WTC11 (cell line): ENCODE measurements at places on chromosomes 16 and 17. TPM values are rescaled to one million over a fixed set of nuclear protein-coding genes. Genes with fewer than 3 reads are reported as not detected.

The TEX14 gene
- 0.76 to 1.4 TPM (median 1.3 TPM) in 3 replicates for total RNA-seq

DNA sequence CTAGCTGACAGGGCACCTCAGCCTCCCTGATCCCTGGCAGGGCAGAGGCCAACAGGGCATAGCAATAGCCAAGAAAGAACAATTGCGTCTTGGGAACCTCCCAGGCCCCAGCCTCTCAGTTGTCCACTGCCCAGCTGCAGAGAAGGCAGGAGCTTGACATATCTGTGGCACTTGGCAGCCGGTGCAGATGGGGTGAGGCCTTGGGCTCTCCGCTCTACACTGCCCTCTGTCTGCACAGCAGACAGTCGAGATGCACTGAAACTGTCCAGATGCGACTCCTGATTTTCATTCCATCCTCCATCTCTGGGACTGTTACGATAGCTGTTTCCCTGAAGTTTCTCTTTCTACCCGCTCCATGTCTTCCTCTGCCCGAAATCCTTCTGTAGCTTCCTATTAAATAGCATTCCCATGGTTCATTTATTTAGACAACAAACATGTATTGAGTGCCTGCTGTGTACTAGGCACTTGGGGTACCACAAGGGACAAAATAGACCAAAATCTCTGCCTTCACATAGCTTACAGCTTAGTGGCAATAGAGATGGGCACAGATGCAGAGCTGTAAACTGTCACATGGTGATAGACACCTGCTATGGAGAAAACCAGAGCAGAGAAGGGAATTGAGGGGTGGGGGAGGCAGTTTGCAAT lies 3.3 kb downstream of the POLR3E start:
- peaks cover 17% of the 10 kb centered on the region for H3K36me3 ChIP-seq
- peak overlapping the region; percentile 76 for H3K27ac ChIP-seq

The MAF gene
- 3.7 to 6.6 TPM (median 4.6 TPM) in 3 replicates for total RNA-seq

DNA sequence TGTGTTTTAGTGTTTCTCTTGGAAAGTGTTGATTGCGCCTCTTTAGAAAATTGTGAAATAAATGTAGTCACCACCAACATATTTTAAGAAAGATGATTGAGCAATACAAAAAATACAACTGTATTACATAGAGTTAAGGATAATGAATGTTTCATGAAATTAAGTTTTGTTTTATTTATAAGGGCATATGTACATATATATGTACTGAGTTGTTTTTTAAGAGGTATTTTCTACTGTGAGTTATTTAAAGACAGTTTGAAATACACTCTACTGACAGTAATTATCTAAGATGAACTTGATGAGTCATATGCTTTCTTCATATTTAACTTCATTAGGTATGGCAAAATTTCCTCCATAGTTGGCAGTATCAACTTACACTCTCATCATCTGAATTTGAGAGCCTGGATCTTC lies 411.7 kb downstream of the HS3ST3B1 start:
- H3K4me3 ChIP-seq = no peak overlapping the region
- DNase-seq = no peak
- no peak overlapping the region for H3K27ac ChIP-seq
- H3K4me1 ChIP-seq = no peaks in the 10 kb centered on the region
- H3K27me3 ChIP-seq = no peaks in the 10 kb centered on the region

DNA sequence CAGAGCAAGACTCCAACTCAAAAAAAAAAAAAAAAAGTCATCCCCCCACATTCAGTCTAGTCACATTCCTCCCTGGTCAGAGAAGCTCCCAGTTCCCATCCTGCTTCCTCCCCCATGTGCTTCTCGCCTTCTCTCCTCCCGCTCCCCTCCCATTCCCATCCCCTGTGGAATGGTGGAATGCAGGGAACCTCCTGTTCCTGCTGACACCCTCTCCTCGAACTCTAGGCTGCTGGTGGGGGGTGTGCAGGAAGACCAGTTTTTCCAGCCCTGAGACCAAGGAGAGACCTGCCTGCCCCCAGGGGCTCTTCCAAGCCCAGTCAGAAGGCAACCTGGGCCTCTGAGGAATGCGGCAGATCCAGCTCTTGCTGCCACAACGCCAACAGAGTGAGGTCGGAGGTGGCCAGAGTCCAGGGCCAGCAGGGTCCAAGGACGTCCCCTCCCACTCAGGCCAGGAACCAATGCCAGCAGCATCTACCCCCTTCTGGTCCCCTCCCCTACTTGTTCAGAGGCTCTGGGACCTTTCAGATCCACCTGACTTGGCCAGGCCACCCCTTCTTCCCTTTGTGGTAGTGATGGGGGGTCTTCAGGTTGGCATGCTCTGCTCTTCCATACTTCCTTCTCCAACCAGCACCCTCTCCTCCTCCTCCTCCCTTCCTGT lies 39.3 kb upstream of the TAC4 start:
- peaks cover 24% of the 10 kb centered on the region for H3K4me1 ChIP-seq
- peak overlapping the region; percentile 71; the same call in 1 of the 2 replicates for H3K27ac ChIP-seq
- DNase-seq = peak; percentile 56

DNA sequence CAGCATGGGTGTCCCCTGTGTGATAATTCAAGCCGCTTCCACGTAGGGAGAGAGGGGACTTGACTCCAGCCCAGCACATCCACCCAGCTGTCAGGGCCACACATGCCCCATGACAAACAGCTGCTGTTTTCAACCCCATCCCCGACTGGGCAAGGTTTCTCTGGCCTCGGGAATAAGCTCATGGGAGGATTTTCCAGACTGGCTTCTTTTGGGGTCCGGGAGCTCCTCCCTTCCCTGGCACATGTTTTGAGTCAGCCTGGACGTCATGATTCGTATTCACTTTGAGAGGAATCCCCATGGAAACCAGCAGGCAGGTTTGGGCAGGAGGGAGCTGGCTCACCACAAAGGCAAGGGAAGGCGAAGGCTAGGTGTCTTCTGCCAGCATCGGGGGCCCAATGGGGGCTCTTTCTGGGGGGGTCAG lies 156.4 kb downstream of the CMIP start:
- no peak for DNase-seq
- no peaks in the 10 kb centered on the region for H3K36me3 ChIP-seq
- no peak overlapping the region for H3K4me3 ChIP-seq
- no peak overlapping the region for H3K27ac ChIP-seq
- H3K27me3 ChIP-seq = no peaks in the 10 kb centered on the region

- peaks cover 14% of the 10 kb centered on the region for H3K27me3 ChIP-seq
- no peaks in the 10 kb centered on the region for H3K36me3 ChIP-seq
- H3K4me3 ChIP-seq = no peak overlapping the region
- H3K27ac ChIP-seq = no peak overlapping the region
- peak; percentile 8 for DNase-seq
- H3K4me1 ChIP-seq = peaks cover 40% of the 10 kb centered on the region
Measured at GRCh38 chr16:77499373-77500285, 64.8 kb upstream of the ADAMTS18 start.

The ALOX15B gene
- total RNA-seq = 0.22 to 0.87 TPM (median 0.73 TPM) in 3 replicates

The SYNGR2 gene
- total RNA-seq = 47.7 to 50.3 TPM (median 50.2 TPM) in 3 replicates

The SECTM1 gene
- total RNA-seq = 0.14 to 0.57 TPM (median 0.22 TPM) in 3 replicates

GRCh38 chr16:87780385-87780989 lies 14.7 kb upstream of the KLHDC4 start:
- peaks cover 14% of the 10 kb centered on the region for H3K4me1 ChIP-seq
- H3K27me3 ChIP-seq = peaks cover 3% of the 10 kb centered on the region
- DNase-seq = no peak
- no peak overlapping the region for H3K27ac ChIP-seq
- H3K4me3 ChIP-seq = no peak overlapping the region

GRCh38 chr17:58341861-58342475 lies 10.0 kb downstream of the SUPT4H1 start:
- H3K27ac ChIP-seq = no peak overlapping the region
- H3K4me1 ChIP-seq = peaks cover 30% of the 10 kb centered on the region
- H3K36me3 ChIP-seq = peaks cover 27% of the 10 kb centered on the region
- no peak overlapping the region for H3K4me3 ChIP-seq
- no peaks in the 10 kb centered on the region; the same call in 1 of the 2 replicates for H3K27me3 ChIP-seq

GRCh38 chr16:20928774-20929411 lies 28.3 kb downstream of the LYRM1 start:
- H3K27ac ChIP-seq = no peak overlapping the region; the same call in 1 of the 2 replicates
- no peak for DNase-seq
- H3K4me1 ChIP-seq = no peaks in the 10 kb centered on the region

DNA sequence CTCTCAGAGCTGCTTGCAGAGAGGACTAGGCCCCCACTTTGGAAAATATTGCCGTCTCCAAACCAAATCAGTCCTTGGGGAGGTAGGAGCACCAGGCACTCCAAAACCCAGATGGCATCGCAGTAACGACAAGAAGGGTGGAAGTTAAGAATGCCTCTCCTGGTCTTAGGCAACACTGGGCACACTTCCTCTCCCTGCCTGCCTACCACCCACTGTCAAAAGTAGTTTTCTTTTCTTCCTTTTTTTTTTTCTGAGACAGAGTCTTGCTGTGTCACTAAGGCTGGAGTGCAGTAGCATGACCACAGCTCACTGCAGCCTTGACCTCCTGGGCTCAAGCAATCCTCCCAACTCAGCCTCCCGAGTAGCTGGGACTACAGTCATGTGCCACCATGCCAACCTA lies 47.2 kb downstream of the SRL start:
- H3K27me3 ChIP-seq = no peaks in the 10 kb centered on the region; the same call in 1 of the 2 replicates
- H3K36me3 ChIP-seq = no peaks in the 10 kb centered on the region
- no peak for DNase-seq
- no peaks in the 10 kb centered on the region for H3K4me1 ChIP-seq
- no peak overlapping the region for H3K4me3 ChIP-seq
- H3K27ac ChIP-seq = no peak overlapping the region

DNA sequence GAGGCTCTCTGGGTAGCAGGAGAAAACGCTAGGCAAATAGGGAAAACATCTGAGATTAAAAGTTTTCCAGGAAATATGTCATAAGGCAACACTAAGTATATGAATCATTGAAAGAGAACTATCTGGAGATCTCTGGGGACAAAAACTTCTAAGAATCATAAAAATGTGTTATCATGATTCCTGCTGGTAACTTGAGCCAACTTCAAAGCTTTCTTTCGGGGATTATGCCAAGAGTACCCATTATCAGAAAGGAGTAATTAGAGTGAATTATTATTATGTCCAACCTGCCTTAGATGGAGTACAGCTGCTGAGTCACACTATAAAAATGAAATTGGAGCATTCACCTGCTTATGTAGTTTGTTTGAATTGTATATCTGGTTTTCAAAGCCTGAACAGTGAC lies 488.5 kb upstream of the SOX9 start:
- no peak overlapping the region for H3K27ac ChIP-seq
- H3K4me1 ChIP-seq = 0 out of 2 replicates have a peak, but pooled peaks cover 3% of the 10 kb centered on the region
- H3K36me3 ChIP-seq = no peaks in the 10 kb centered on the region
- no peaks in the 10 kb centered on the region for H3K27me3 ChIP-seq
- no peak for DNase-seq

DNA sequence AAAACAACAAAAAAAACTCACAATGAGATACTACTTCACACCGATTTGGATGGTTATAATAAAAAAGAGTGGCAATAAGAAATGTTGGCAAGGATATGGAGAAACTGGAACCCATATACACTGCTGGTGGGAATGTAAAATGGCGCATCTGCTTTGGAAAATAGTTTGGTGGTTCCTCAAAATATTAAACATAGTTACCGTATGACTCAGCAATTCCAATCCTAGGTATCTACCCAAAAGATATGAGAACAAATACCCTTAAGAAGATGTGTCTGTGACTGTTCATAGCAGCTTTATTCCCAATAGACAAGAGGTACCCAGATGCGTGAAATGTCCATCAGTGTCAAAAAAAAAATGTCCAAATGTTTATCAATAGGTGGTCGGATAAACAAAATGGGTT lies 7.2 kb downstream of the CPPED1 start:
- no peaks in the 10 kb centered on the region for H3K36me3 ChIP-seq
- peaks cover 12% of the 10 kb centered on the region for H3K4me1 ChIP-seq
- no peaks in the 10 kb centered on the region for H3K27me3 ChIP-seq
- DNase-seq = no peak

- no peak overlapping the region for H3K27ac ChIP-seq
- peaks cover 8% of the 10 kb centered on the region for H3K27me3 ChIP-seq
- H3K4me3 ChIP-seq = no peak overlapping the region
Measured at GRCh38 chr17:64442541-64442971, 6.4 kb upstream of the MILR1 start.

- H3K4me3 ChIP-seq = no peak overlapping the region
- peak overlapping the region; percentile 49 for H3K27ac ChIP-seq
- H3K27me3 ChIP-seq = no peaks in the 10 kb centered on the region
- peaks cover 2% of the 10 kb centered on the region; the same call in 1 of the 2 replicates for H3K36me3 ChIP-seq
- H3K4me1 ChIP-seq = peaks cover 33% of the 10 kb centered on the region
- DNase-seq = no peak
Measured at GRCh38 chr16:4395055-4395726, 21.2 kb downstream of the CORO7 start.

GRCh38 chr17:33085256-33085655 lies 93.6 kb downstream of the SPACA3 start:
- H3K27ac ChIP-seq = no peak overlapping the region

GRCh38 chr17:65918916-65919315 lies 273.0 kb downstream of the CEP112 start:
- H3K4me1 ChIP-seq = peaks cover 12% of the 10 kb centered on the region
- no peak for DNase-seq
- H3K36me3 ChIP-seq = no peaks in the 10 kb centered on the region
- H3K4me3 ChIP-seq = no peak overlapping the region

The ST6GALNAC2 gene
- 0.30 TPM in 1 of 3 replicates, not detected in the others for total RNA-seq

DNA sequence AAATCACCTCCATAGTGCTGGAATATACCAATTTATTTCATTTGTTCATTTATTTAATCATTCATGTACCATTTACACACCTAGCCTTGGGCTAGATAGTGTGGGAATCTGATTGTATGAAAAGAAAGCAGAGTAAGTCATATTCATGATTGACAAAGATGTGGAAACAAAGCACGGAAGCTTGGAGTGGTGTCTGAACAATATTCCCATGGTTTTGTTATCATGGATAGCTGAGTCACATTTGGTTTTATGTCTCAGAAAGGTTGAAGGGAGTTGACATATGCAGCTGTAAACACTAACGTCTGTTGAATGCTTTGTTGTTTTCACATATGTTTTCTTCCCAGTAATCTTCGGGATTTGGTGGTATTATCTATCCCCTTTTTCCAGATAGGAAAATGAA lies 76.6 kb downstream of the MAP2K4 start:
- H3K36me3 ChIP-seq = peaks cover 25% of the 10 kb centered on the region
- H3K4me3 ChIP-seq = no peak overlapping the region
- H3K27ac ChIP-seq = peak overlapping the region; percentile 11; the same call in 1 of the 2 replicates
- no peaks in the 10 kb centered on the region for H3K27me3 ChIP-seq

The SDR42E1 gene
- 0.05 to 0.07 TPM (median 0.05 TPM) in 3 replicates for total RNA-seq

- DNase-seq = peak; percentile 13
- H3K27ac ChIP-seq = peak overlapping the region; percentile 74
- H3K4me1 ChIP-seq = peaks cover 24% of the 10 kb centered on the region
- no peaks in the 10 kb centered on the region for H3K27me3 ChIP-seq
- peaks cover 40% of the 10 kb centered on the region for H3K36me3 ChIP-seq
Measured at GRCh38 chr17:69533481-69534234, 119.2 kb downstream of the MAP2K6 start.

The SLC5A10 gene
- total RNA-seq = 0.09 TPM in 1 of 3 replicates, not detected in the others

- no peaks in the 10 kb centered on the region for H3K27me3 ChIP-seq
- H3K27ac ChIP-seq = no peak overlapping the region
- H3K4me3 ChIP-seq = no peak overlapping the region
- DNase-seq = no peak
Measured at GRCh38 chr16:27231692-27232060, 28.4 kb downstream of the KDM8 start.
